ENCODE measurements at places on chromosomes 4 and X. TPM values are rescaled to one million over a fixed set of nuclear protein-coding genes. Genes with fewer than 3 reads are reported as not detected.

GRCh38 chr4:103306870-103307375, 108.8 kb upstream of the CENPE start:
- peak; percentile 34 for DNase-seq

GUCY1B1 gene
- 4.3 TPM for total RNA-seq

DNA sequence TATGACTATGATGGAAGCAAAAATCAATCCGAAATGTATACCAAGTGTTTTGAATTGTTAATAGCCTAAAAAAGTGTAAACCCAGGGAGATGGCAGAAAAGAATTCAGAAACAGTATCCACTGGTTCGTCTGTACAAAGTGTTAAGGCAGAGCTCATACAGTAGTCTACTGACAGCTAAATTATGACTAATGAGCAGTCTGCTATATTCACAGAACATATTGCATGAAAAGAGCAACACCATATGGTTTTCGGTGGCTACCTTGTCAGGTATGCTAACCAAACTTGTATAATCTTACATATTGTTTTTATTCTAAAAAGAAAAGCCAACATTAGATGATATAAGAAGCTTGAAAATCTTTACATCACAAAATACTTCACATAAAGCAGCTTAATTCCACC, 18.5 kb downstream of the EPHA5 start:
- DNase-seq = no peak

DNA sequence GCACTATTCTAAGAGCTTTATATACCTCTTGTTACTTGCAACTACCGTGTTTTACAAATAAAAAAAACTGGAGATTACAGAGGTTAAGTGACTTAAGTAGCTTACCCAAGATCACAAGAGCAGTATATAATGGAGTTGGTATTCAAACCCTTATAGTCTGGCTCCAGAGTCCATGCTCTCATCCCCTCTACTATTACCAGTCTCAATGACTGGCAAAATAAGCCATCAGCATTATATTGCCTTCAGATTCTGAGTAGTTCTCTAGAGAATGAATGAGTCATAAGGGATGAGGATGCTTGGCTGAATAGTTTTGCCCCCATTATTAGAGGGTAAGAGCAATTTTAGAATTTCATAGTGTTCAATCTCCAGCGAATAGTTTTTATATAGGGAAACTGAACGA, 170.1 kb upstream of the ATOH1 start:
- no peak for DNase-seq

- no peak for DNase-seq
These were observed 107.3 kb downstream of the DTHD1 start for GRCh38 chr4:36388710-36389109.

CT55 gene
- not detected for total RNA-seq

DNA sequence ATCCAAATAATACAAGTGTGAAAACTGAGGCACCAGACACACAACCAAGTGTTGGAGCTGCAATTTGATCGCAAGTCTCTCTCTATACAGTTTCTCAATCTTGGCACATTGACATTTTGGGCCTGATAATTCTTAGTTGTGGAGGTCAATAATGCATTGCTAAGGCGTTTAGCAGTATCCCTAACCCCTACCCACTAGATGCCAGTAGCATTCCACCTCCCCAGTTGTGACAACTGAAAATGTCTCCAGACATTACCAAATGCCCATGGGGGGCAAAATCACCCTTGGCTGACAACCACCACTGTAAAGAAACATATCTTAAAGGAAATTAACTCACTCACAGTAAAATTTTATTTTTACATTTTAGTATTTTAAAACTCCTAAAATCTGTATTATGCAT, 4.2 kb downstream of the NR3C2 start:
- DNase-seq = peak; percentile 6

GRCh38 chr4:152643153-152644035, 36.4 kb downstream of the TMEM154 start:
- no peak for DNase-seq

DNA sequence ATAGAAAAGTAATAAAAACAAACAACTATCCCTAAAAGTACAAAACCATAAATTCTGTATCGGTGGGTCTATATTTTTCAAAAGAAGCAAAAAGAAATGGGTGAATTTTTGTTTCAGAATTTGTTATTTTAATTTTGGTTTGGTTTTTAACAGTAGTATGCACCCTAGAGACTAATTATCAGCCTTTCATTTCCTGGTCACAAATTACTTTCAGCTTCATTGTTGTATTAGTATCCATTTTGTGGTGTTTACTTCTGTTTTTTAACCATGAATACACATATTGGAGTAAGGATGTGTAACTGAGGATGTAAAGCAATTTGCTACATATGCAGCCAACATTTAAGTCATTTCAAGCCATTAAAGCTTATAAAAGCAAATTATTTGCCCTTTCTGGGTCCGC, 97.8 kb downstream of the LUZP4 start:
- no peak for DNase-seq

DNA sequence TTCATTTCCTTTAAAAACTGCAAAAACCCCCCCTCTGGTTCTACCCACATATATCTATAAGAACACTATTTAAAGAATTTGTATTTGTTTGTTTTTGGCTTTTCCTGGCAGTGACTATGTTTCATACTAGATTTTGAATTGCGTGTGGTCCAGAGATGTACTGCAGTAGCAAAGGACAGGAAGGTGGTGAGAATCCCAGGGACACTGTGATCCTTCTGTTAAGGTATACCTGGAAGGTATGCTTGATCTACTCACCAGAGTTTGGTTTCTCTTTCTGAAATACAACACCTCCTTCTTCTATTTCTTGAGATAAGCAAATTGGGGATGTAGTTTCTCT, 129.6 kb upstream of the RASGEF1B start:
- DNase-seq = no peak

DNA sequence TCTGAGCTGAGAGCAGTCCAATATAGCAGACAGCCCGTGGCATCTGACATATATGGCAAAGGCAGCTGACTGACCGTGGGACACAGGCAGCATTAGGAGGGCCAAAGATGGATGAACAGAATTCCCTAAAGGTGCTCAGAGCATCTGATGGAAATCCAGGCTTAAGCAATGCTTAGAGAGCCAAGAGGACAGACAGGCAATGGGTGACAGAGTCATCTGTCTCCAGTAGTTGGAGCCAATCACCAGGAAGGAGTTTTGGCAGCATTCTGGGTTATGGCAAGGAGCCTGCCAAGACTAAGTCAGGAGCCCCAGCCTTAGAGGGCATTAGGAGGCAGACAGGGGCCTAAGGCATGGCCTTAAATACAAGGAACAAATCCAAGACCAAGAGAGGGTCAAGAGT, 153.3 kb upstream of the USP9X start:
- no peak for DNase-seq

DNA sequence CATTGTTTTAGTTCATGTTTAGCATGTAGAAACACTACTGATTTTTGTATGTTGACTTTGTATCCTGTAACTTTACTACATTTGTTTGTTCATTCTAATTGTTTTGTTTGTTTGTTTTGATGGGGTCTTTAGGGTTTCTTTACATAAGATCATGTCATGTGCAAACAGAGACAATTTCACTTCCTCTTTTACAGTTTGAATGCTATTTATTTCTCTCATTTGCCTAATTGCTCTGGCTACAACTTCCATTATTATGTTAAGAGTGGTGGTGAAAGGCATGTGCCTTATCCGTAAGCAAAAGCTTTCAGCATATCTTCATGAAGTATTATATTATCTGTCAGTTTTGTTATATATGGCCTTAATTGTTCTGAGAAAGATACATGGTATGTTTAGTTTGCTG, 571.1 kb downstream of the PCDH7 start:
- DNase-seq = peak; percentile 57

TLR8 gene
- not detected for total RNA-seq

DKK2 gene
- total RNA-seq = 0.58 TPM

DNA sequence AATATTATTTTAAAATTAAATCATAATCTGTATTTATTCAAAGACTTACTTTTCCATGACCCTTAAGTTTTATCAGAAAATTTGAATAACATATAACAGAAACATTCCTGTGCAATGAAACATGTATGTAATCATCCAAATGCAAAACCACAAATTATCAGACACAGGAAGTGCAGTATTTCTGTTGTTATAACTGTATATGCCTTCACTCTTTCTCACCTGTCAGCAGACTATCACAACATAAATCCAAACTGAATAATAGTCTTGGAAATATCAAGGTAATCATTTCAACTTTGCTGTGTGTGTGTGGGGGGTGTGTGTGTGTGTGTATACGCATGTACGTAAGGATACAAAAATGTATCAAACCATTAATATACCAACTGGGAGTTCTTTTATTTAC, 285.9 kb downstream of the SLC7A11 start:
- DNase-seq = no peak
